Hippocampal formation (tissue), 2 donors: ENCODE measurements at places on chromosomes 1 and 21.

DNA sequence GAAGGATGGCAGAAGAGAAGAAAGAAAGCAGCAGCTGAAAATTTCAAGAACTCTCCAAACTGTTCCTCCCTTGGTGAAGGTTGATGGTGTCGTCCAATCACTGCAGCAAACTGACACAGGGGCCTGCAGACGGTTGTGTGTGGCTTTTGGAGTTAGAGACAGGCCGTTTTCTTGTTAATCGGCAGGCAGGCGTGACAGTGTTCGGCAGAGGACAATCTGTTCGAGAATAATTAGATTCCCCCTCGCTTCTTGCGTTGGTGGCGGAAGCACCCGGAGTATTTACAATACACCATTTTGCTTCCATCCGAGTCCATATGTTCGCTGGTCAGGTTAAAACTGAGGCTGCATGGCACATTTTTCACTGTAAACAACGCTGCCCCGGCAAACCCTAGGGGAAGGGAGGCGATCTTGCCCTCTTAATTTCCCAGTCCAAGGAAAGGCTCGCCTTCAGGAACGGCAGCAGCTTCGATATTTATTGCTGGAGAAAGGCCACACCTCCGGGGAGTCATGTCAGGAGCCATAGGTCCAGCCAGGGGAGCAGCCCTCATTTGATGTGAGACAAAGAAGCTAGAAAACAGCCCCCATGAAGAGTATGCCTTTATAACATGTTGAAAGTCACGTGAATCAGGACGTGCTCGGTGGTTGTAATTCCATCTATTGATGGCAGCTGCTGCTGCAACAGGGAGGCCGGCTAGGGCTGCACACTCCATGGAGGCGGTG lies 360.1 kb downstream of the SMYD3 start:
- DNase-seq = no peak

- DNase-seq = no peak
Measured at GRCh38 chr21:44834951-44835646, 17.2 kb upstream of the SUMO3 start.

GRCh38 chr1:164630626-164631396 lies 71.8 kb downstream of the PBX1 start:
- DNase-seq = no peak

GRCh38 chr1:17615157-17615556 lies 75.7 kb downstream of the ARHGEF10L start:
- DNase-seq = no peak

- no peak for DNase-seq
Measured at GRCh38 chr1:65476327-65476726, 55.9 kb downstream of the LEPR start.

- DNase-seq = no peak
Measured at GRCh38 chr1:9721606-9722377, 70.3 kb downstream of the PIK3CD start.
